NCI-H187 treated with DMSO at 0.1 percent for 48 hours (cell line): ENCODE measurements at places on chromosomes 3 and 15.

GRCh38 chr3:31014317-31015040, 120.0 kb upstream of the GADL1 start:
- no peak for DNase-seq

DNA sequence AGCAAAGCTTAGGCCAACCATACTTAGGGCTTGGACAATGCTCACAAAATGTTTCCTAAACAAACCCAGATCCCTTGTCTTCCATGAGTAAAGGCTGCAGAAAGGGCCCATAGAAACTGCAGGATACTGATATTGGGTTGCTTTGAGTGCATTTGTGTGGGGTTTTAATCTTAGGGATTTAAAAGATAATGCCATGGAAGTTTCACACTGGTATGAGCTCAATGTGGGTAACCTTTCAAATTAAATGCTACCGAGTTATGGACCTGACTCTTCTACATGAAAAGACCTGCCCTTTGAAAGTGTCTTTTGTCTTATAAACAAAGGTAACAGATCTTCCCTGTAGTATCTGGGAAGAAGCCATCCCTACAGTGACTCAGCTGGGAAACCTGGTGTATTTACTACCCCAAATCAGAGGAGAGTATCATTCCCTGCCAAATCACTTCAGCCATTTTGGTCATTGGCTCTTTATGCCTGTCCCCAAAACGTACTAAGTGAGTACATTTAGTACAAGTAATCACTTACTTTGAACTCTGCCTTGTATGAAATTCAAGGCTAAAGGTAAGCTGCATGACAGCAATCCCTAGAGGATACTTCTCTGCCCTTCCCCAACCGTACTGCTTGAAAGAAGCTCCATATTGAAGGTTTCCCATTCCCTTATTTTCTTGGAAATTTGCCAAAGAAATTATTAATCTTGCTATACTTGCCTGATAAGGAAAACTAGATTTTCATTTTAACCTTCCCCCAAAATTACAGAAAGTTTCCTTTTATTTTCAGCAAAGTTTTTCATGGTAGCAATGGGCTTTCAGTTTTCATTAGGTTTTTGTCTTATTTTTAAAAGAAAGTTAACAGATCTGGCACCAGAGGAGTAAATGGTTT, 7.2 kb downstream of the TM4SF1 start:
- no peak for DNase-seq

GRCh38 chr3:61595826-61596225, 34.5 kb downstream of the PTPRG start:
- DNase-seq = no peak

DNA sequence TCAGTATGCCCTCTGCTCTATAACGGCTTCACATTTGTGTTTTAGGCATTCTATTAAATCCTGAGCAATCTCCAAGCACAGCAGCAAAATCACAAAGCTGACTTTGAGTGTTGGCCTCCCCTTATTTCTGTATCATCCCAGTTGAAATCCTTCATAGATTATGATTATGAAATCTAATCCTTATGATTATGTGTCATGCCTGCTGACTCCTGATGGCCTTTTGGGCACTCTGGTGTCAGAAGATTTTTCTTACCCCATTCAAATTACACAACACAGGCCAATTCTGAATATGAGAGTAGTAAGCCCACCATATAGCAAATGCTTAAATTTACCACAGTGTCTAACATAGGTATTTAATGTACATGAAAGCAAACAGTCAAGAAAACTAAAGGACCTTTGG, 34.3 kb downstream of the CDV3 start:
- no peak for DNase-seq

DNA sequence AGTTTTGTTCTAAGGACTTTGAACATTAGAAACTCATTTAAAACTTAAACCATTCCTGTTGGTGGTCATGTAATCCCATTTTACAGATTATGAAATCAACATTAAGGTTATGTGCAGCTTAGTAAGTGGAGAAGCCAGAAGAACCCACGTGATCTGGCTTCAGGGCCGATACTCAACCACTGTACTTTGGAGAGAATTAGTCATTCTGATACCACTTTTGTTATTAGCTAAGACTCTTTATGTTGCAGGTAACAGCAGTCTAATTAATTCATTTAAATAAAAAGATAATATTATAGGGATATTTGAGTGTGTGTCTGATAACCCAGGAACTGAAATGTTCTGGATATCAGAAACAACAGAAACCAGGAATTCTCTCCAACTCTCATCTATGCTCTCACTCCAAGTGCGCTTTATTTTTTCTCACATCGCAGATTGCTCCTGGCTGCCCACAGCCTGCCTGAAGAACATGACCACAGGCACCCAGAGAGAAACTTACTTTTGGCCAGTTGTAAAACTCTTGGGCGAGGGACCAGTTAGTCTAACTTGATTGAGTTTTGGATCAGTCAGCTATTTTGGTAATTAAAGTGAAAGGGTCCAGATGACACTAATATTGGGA, 25.2 kb downstream of the UBE2E1 start:
- DNase-seq = no peak

- no peak for DNase-seq
These were observed 8.1 kb downstream of the RAD18 start for GRCh38 chr3:8954938-8955763.

- DNase-seq = no peak
These were observed 145.0 kb upstream of the TRIM42 start for GRCh38 chr3:140532793-140533330.

GRCh38 chr3:127006781-127007436, 24.0 kb downstream of the PLXNA1 start:
- DNase-seq = no peak

GRCh38 chr3:52056521-52056967, at the start of gene DUSP7:
Gene DUSP7, minus strand, starts transcription at chr3:52056571. Its CDS starts 205 bp downstream, at chr3:52056366.
- DNase-seq = no peak
